ENCODE measurements at places on chromosomes 4 and X.

GRCh38 chr4:141858437-141858836 lies 222.1 kb downstream of the IL15 start:
- DNase-seq, result no peak

DNA sequence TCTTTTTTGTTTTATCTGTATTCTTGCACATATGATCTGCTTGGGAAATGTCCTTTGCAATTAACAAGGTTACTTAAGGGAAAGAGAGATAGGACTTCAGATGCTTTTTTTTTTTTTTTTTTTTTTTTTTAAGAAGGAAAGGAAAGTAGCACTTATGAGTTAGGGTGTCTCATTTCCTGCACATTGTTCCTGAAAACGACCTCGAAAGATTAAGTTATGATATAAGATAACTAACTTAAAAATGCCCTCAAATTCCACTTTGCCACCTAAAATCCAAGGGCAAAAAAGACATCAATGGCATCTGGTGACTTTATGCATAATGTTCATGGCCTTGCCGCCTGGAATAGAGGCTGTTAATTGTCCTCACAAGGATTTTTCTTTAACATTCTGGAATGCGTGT lies 44.9 kb downstream of the PCDH7 start:
- no peak for DNase-seq

- DNase-seq, result peak; percentile 1
Measured at GRCh38 chrX:25721564-25721963, 416.6 kb upstream of the MAGEB18 start.

- no peak for DNase-seq
Measured at GRCh38 chr4:128787509-128788311, 21.8 kb upstream of the JADE1 start.

DNA sequence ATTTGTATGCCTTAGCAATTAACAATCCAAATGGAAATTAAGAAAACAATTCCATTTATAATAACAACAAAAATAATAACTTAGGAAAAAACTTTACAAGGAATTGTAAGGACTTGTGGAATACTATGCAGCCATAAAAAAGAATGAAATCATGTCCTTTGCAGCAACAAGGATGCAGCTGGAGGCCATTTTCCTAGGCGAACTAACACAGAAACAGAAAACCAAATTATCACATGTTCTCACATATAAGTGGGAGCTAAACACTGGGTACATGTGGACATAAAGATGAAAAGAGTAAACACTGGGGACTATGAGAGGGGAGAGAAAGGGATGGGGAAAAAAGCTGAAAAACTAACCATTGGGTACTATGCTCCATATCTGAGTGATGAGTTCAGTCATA lies 77.4 kb downstream of the WNK3 start:
- no peak for DNase-seq

- DNase-seq, result no peak
Measured at GRCh38 chrX:133991814-133992213, 6.4 kb upstream of the GPC3 start.

DNA sequence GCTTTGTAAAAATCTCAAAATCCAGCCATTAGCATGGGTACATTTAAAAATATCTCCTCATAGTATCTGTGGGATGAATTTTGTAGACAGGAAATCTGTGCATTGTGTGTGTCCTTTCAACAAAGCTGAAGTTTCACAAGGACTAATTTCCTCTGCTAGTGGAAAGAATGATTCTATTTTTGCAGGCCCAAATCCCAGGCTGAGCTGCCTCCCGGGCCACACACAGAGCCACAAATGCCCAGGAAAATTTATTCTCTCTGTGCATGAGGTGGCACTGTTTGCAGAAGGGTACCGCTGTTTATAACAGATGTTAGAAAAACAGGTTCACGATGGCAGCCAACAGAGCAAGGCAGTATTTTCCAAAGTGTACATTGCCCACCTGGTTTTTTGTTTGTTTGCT lies 11.0 kb upstream of the VCX3B start:
- DNase-seq, result no peak

DNA sequence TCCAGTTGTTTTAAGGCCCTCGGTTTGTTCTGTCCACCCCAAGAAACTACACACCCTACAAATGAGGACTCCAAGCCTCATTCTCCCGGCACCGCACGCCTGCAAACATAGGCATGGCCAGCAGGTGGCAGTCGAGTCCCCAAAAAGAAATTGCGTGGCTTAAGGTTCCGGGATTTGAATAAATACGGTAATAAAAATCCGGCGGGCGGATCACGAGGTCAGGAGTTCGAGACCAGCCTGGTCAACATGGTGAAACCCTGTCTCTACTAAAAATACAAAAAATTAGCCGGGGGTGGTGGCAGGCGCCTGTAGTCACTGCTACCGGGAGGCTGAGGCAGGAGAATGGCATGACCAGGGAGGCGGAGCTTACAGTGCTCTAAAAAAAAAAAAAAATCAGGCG lies 21.8 kb upstream of the CSF2RA start:
- DNase-seq, result peak; percentile 84
